ENCODE measurements at places on chromosomes 7 and 10.
A peak's percentile ranks its signal among the peaks of the same experiment; 100 is the strongest.

DNA sequence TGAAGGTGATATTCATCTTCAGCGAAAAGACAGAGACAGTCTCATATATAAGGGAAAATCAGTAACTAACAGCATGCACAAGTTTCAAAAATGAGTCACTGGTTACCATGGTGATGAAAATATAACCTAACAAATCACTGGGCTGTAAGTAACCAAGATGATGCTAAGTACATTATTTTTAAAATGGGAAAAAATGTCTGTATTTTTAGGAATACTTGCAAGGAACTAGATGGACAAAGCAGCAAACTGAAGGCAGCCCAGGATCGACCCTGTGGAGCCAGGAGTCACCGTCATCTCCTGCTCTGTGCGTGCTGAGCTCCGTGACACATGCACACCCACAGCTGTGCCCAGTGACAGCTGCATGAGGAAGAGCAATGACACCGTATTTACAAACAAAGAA is 137.3 kb downstream of the ELMO1 start:
- no peak for DNase-seq

DNA sequence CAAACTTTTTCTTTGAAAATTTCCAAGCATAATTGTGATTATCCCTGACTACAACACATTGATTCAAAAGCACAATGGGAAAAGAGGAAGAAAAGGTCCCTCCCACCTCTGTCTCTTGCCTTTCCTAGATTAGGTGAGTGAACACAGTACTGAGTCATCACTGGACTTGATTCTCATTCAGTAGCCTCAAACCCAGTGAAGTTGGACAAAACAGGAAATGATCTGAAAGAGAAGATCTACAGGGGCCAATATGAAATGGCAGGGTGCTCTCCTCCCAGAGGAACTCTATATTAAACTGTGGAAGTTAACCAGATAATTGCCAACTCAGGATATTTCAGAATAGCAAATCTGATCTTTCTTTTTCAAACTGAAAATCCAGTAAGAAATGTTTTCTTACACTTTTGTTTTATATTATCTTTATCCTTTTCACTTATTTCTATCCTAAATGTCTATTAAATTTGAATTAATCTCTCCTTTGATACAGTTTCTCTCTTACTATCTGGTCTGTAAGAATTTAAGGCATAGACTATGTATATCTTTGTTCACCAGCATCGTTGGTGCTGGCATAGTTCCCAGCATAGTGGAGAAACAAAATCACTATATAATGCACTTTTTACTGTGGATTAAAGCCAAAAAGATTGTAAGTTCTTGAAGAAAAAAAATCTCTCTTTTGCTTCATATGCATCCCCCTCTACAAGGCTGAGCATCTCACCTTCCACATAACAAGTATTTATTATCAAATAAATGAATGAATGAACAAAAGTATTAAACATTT is 41.4 kb upstream of the IKZF1 start:
- no peak for DNase-seq

DNA sequence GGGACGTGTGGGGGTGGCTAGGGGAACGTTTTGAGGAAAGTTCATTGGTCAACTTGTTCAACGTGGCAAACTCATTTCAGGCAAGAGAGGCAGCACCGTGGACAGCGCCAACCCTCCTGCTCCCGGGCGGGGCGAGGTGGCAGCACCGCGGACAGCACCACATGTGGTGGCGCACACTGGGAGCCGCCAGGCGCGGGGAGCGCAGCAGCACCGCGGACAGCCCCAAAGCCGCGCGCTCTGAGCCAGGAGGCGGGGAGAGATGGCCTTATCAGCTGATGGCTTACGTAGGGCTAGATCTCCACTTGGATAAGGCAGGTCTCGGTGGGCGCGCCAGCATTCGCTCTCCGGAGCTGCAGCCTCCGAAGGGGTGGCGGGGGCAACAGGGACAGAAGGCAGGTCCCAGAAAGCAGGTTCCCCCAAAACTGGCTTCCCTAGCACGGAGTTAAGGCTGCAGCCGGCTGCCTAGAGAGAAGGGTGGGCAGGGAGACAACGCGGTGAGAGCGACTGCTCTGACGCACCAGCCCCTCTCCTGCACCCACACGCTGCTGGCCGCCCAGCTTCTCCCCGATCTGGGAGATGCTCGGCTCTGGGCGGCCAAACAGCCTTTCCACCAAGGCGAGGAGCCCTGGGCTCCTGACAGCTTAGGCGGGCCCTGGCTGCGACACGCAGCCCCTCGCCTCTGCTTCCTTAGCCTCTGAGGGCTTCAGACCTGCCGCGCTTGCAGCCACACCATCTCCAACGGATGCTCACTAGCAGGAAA is at the start of gene HTR5A:
HTR5A (plus strand) TSS at position 333 of the 760 bp plus-strand sequence. CDS start 576 bp downstream, outside the sequence.
- peak; percentile 55 for DNase-seq

- no peak for DNase-seq
These were observed 108.5 kb downstream of the FAM107B start for GRCh38 chr10:14665865-14666857.

- no peak for DNase-seq
These were observed 58.1 kb downstream of the UNCX start for GRCh38 chr7:1290679-1291356.

DNA sequence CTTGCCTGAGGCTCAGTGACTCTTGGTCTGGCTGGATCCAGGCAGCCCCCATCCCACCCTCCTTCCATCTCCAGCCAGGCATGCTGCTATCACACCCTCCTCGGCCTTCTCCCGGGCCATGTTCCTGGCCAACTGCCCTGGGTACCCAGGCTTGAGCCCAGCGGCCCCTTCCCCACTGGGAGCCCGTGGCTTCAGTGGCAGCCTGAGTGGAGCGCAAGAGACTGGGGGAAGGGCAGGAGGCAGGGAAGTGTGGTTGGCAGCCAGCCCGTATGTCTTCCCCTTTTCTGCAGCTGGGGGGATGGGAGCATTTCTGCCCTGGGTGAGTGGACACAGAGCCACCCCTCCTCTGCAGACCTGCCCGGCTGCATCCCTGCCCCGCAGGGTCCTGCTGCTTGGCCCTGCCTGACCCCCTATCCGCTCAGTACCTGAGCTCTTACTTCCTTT is 148.5 kb downstream of the ARHGAP22 start:
- no peak for DNase-seq

DNA sequence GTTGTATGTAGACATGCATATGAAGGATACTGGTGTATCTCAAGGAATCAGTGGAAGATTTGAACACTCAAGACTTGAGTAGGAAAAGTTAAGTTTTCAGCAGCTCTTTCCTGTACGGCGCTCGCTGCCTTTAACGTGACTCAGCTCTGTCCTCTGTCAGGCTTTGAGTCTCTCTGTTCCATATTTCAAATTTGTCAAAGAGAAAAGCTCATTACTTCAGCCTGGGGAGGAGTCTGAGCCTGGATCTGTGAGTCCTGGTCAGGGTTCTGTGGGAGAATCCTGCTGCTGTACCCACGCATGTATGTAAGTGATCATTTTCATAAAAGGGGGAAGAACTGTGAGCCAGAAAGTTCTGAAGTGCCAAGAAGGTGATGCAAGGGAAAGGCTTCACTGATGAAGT is 13.8 kb upstream of the MPP7 start:
- DNase-seq, result no peak

DNA sequence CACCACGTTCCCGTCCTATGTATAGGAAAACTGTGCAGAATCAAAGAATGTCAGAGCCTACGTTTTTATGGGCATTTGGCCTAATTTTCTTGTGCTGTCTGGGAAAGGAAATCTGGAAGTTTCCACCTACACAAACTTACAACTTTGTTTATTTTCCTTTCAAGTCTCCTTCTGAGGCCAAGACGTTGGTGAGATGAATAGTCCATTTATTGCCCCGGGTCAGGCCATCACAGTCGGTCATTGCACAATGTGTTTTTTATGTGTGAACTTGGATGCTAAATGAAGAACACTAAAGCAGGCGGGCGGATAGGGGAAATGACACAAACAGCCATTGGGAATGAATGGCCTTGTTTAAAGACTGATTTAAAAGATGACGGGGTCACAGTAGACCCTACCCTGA is 38.6 kb downstream of the TRIL start:
- peak; percentile 24 for DNase-seq

DNA sequence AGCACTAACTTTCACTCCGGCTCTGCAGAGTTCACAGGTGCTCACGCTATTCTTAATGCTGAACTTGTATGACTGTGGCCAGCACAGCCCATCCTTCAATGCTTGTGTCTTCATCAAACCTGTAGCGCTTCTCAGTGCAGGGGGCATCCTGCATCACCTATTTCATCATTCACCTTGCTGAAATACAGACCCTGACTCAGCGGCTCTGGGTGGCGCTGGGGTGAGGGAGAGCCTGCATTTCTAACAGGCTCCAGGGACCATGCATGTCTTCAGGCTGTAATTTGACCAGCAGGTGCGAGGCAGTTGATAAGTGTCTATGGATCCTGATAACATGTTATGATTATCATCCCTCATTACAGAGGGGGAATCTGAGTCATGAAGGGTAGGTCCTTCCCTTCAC is 89.3 kb downstream of the VOPP1 start:
- DNase-seq, result no peak

DNA sequence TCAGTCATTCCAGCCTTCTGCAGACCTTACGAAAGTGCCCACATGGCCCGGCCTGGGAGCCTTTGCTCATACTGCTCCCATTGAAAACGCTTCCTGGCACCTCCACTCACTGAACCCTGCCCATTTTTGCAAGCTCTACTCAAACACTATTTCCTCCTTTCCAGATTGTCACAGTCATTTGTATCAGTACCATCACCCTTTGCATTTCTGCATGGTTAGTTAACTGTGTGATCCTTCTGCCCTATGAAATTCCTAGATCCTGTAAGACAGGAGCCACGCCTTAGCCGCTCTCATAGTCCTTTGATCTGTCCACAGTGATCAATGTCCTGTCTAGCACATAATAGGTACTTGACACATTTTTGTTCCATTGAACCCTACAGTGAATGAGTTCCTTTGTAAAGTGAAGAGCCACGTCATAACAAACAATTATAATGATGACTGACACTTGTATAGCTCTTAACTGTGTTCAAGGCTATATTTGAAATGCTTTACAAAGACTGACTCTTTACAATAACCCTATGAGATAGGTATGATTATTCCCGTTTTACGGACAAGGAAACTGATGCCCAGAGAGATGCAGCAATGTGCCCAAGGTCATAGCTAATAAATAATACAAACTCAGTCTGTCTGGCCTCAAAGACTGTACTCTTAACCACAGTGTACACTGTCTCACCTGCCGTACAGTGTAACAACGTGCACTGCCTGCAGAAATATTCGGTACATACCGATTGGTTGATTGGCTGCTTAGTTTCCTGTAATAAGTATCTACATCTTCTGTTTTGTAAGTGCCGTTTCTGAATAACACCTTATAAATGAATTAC is 16.6 kb upstream of the ITIH2 start:
- no peak for DNase-seq

DNA sequence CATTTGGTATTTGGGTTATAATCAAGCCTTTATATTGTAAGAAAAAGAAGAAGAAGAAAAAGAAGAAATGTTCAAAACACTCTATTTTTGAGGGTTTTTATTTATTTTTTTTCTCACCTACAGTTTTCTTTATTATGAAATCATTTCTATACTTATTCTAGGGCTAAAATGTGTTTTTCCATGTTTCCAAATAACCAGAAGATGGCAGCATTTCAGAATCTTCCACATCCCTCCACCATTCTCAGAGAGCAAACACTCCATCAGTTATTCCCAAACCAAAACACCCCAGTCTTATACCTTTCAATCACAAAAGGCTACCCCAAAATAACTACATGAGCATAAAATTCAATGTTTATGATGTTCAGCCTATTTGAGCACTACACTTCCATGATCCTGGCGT is 38.7 kb upstream of the PPP1R17 start:
- no peak for DNase-seq

DNA sequence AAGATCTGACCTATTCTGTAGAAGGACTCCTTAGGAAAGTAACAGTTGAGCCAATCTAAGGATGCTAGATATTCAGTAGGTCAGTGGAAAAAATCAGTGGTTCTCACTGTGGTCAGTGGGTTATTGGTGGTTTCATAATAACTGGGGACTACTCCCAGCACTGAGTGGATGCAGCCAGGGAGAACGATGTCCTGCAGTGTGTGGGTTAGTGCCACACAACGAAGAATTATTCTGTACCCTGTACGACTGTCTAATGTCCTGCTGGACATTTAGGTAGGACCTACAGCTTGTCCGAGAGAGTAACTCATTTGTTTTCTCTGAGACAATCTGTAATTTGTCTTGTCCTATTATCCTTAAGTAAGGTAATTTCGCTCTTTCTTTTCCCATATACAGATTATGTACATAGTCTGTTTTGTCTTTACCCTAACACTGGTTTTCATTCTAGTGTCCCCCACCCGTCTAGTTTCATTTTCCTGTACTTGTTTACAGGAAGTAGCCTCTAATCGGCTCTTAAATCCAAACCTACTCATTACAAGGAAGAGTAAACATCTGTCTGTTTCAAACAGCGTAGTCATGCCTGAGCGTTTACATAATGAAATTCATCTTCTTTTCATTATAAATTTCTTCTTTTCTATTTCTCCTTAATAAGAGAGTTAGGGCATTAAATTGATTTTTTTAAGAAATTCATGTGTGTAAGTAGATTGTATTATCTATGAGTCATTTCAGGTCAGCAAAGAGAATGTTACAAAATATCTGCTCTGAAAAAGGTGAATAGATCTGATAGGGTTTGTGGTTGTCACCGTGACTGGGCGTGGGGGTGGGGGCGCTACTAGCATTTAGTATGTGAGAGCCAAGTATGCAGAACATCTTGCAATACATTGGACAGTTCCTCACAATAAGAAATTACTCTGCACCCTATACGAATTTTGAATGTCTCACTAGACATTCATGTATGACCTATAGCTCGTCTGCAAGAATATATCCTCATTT is 8.3 kb upstream of the ZC3HAV1L start:
- no peak for DNase-seq

DNA sequence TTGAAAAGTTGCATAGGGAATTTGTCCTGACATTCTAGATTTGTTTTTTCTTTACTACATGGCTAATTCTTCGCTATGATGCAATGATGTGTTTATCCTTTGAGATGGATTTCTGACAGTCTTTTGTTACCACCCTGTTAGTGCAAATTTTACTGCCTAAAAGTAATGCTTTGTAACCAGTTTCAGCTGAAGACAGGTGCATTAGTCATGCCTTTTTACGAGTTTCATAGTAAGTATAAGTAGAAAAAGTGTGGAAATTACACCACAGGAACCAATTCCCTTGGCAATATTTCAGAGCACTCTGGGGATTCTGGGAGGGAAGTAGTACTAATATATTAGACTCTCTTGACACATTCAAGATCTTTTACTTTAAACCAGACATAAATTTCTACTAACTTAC is 257.8 kb upstream of the DKK1 start:
- no peak for DNase-seq

DNA sequence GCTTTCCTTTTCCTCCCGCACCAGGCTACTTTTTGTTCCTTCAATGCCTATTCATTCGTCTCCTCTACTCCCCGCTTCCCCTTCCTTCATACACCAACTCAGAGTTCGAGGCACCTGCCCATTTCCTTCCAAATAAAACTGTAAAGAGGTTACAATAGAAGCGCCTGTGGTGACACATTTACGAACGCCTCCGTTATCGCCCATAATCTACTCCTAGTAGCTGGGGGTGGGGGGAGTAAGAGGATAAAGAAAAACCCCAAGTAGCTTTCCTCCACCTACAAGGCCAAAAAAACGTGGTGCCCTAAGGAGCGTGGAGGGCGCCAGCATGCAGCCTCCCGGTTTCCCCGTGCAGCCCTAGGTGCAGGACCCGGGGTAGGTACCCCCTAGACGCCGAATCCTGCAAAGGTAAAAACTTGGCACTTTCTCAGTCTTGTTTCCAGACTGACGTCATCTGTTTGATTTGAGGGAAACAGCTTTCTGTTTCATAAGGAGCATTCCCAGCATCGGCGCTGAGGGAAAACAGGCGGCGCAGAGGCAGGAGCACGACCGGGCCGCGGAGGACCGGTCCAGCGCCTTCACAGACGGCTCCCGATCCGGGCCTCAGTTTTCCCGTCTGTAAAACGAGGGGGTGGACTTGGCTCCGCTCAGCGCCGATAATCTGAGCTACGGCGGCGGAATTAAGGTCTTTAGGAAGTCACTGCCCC is 922 bp downstream of the PPA1 start:
- DNase-seq, result peak; percentile 19

Measured in pulmonary artery endothelial cell (primary cell).